ENCODE measurements at places on chromosomes 12 and 14.

- no peak for DNase-seq
Measured at GRCh38 chr12:6285532-6286306, 24.8 kb upstream of the PLEKHG6 start.

DNA sequence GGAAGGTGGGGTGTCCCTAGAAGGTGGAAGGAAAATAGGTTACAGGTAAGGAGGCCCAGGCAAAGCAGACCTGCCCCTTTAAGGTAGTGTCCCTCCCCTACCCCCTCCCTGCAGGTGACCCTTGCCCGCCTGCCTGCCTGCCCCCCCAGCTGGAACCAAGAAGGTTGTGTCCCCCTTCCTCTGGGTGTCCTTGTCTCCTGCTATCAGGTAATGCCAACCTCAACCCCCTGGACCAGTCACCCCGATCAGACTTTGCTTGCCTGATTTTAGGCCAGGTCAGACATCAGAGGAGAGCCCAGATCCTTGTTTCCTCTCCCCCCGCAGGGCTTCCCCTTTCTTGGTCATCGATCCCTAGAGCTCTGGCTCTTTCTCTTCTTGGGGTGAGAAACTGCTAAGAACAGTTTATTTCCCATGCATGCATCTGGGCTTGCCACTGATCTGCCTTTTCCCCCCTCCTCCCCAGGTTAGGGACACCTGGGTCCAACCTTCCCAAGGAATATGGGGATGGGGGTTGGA lies at the start of gene SLC39A5:
SLC39A5 (plus strand) TSS at position 136 of the 516 bp plus-strand sequence. CDS start 1,224 bp downstream, outside the sequence.
- DNase-seq = no peak

- DNase-seq = no peak
Measured at GRCh38 chr14:51636109-51636508, 15.6 kb upstream of the FRMD6 start.

- no peak for DNase-seq
Measured at GRCh38 chr12:102317155-102317554, 119.5 kb upstream of the PMCH start.

GRCh38 chr12:26614011-26614616 lies 218.9 kb downstream of the ITPR2 start:
- DNase-seq = no peak

DNA sequence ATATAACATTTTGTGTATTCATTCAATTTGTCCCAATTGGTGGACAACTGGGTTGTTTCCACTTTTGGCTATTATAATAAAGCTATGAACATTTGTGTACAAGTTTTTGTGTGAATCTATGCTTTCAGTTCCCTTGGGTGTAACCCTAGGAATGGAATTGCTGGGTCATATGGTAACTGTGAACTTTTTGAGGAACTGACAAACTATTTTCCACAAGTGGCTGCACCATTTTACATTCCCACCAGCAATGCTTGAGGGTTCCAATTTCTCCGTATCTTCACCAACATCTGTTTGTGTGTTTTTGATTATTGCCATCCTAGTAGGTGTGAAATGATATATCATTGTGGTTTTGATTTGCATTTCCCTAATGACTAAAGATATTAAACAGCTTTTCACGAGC lies 13.0 kb downstream of the LPCAT3 start:
- DNase-seq = no peak

DNA sequence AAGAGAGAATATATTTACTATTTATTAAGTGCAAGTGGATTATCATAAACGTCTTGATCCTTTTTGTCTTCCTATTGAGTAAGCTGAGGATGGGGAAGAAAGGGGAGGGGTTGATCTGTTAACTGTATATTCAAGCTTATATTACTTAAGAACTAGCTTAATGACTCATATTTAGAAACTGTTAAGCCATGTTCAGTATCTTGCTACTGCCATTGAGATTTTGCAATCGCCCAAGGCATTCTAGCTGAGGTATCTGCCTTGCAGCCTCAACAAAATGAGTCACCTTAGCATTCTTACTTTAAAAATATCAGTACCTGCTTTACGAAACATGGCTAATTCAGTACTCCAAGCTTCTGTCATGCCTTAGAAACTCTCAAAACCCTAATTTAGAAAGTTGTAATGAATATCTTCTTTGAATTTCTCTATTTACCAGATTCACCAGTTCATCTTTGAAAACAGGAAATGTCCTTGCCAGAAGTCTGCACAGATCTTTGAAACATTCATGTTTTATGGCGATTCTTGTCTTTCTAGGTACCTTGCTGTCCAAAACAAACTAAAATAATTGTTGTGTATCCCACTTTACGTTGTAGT lies 76.1 kb downstream of the ALG10B start:
- DNase-seq = no peak

DNA sequence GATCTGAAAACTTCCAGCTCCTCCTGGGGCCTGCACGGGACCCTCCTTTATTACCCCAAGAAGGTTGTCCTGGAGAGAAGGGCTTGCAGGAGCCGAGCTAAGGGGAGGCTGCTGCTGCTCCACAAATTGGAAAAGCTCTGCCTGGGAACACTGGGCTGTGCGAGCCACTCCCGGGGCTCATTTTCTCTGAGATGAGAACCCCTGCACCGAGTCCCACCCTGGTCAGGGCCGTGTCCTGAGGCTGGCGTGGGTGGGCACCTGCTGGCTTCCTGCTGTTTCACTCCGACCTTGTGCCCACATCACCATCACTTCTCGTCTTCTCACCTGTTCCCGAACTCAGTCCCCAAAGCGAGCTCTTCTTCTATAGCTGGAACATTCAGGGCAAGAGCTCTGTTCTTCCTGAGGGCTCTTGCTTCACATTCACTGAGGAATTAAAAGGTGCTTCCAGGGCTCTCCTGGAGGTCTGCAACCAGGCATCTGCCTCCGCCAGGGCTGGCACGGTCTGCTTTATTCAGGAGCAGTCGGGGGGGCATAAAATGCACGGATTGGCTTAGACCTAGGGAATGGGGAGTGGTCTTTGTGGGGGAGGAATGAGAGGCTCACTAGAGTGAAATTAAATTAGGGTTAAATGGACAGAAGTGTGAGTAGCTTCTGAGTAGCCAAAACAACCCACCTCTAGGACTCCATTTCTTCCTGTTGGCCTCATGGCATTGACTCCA lies 98.5 kb downstream of the ADGRD1 start:
- DNase-seq = no peak

- no peak for DNase-seq
Measured at GRCh38 chr14:101115652-101116051, 212.1 kb upstream of the RTL1 start.

GRCh38 chr14:100692859-100693558 lies 33.7 kb upstream of the DLK1 start:
- no peak for DNase-seq

GRCh38 chr12:110935588-110935987 lies 15.2 kb upstream of the MYL2 start:
- DNase-seq = no peak

DNA sequence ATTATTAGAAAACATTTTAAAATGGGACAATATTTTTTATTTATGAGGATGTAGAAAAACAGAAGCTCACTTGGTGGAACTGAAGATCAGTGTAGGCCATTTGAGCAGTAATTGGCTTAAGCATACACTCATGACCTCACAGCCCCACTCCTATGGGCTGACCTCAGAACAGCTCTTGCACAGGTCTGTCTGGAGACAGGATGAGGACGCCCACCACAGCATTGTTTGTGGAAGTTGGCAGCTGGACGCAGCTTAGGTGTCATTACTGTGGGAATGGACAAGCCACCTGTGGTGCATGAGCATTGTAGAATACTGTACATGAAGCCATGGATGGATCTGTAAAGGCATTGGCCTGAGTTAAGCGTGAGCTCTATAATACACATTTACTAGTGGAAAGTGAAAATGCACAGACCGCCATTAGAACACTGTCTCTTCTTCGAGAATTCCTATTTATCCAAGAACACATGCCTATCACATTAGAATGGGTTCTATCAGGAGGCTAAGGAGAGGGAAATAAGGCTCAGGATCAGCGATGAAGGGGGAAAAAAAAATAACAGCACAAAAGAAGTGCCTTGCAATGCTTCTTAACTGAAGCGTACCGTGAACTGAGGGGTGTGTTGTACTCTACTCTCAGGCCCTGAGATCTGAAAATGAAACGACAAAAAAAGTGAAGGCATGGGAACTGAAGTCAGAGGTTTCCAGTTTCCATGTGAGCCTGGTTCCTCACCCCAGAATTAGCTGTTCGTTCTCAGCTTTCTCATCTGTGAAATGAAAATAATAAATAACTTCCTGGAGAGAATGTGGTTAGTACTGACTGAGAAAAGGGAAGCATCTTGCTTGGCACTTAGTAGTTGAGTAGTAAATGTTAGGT lies 33.6 kb downstream of the KCNA1 start:
- no peak for DNase-seq

GRCh38 chr14:68624541-68625220 lies 168.2 kb downstream of the ZFP36L1 start:
- DNase-seq = no peak

DNA sequence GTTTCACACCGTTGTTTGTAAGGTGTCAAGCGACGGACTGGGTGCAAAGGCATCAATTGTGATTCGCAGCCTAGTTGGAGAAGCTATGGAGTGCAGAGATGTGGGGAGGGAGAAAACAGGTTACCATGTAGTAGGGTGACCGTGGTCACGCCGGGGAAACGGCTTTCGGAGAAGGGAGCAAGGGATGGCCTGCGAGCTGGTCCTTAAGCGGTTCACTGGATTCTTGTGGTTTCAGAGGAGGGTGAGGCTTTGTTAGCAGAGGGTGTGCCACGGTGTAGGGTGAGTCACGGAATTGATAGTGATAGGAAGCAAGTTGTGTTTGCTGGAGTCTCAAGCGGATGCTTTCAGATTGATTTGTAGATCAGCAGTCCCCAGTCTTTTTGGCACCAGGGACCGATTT lies 2.3 kb downstream of the PIWIL1 start:
- DNase-seq = no peak

GRCh38 chr14:69010648-69011047 lies 31.5 kb upstream of the ACTN1 start:
- no peak for DNase-seq

DNA sequence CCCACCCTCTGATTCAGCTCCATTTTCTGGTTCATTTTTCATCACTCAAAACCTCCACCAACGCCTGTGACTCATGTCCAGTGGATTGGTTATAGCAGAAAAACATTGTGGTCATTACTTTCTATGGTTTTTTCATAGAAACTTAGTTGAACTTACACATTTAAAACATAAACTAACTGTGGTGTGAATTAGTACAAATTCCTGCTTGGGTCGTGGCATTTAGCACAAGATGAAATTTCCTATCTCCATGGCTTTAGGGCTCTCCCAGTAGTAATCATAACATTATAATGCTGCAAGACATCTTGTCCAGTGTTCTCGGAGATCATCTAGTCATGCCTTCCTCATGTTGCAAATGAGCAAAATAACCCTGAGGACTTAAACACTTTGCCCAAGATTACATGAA lies 7.1 kb downstream of the RNASE7 start:
- no peak for DNase-seq

DNA sequence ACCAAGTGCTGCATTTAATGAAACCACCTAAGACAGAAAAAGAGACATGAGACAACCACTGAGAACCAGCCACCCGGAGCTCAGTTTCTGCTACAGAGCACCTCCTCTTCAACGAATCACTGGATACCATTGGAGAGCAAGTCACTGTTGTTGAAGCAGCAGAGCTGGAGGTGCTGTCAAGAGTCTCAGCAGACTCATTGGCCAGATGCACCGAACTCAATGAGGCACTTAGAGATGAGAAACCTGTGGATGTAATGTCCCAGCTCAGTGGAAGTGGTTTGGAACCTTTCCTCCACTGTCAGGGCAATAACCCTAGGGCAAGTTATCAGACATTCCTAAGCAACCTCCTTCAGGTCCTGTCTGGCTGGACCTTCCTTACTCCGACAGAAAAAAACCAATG lies 13.1 kb downstream of the NPC2 start:
- no peak for DNase-seq

- DNase-seq = no peak
Measured at GRCh38 chr12:19489168-19489567, 49.9 kb downstream of the AEBP2 start.

DNA sequence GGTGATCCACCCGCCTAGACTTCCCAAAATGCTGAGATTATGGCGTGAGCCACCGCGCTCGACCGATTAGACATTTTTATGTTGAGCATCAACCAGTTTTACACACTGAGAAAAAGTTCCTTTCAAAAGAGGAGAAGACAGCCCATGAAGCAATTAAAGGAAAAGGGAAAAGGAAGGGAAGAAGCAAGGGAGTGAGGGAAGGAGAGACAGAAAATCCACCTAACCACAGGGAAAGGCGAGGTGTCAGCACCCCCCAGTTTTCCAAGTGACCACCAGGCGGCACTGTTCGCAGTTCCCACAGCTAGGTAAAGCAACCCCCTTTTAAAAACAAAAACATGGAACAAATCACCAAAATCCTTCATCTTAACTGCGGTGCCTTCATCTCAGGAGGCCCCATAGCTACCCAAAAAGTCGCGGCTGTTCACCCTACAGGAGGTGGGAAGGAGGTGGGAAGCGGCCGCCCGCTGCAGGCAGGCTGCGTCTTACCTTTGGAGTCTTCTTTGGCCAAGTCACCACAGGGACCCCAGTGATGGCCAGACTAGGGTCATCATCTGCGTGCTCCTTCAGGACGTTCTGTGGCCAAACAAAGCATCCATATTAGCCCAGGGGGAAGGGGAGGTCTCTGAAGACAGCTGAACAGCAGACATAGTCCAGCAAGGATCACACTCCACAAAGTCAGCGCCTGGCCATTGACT lies 86.6 kb downstream of the KDM2B start:
- peak; percentile 34 for DNase-seq

DNA sequence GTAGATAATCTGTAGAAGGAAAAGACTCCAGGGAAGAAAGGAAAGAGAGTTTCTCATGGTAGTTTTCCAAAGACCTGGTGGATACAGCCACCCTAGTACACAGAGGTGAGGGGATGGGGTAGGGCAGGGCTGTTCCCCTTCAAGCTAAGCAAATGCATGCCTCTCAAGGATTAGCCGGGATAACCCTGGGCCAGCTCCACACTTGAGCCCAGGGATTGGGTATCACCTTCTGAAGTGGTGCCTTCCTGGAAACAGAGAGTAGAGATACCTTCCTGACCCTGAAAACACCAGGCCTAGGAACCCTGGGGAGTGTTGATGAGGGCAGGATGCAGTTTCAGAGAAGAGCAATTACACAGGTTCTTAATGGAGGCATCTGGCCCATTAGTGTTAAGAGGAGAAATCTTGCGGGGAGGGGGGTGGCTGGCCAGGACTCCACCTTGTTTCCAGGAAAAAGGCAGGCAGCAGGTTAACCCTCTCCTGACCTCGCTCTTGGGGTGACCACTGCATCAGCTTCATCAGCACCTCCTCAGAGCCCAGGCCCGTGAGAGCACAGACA lies 106.9 kb upstream of the TMEM233 start:
- no peak for DNase-seq

- DNase-seq = no peak
Measured at GRCh38 chr12:54141431-54142113, 47.2 kb downstream of the SMUG1 start.

GRCh38 chr12:67457136-67457535 lies 188.0 kb downstream of the CAND1 start:
- no peak for DNase-seq

Data from right kidney (tissue), 9 donors.